NCI-H69 (cell line): ENCODE measurements at places on chromosomes 2 and 18.

DNA sequence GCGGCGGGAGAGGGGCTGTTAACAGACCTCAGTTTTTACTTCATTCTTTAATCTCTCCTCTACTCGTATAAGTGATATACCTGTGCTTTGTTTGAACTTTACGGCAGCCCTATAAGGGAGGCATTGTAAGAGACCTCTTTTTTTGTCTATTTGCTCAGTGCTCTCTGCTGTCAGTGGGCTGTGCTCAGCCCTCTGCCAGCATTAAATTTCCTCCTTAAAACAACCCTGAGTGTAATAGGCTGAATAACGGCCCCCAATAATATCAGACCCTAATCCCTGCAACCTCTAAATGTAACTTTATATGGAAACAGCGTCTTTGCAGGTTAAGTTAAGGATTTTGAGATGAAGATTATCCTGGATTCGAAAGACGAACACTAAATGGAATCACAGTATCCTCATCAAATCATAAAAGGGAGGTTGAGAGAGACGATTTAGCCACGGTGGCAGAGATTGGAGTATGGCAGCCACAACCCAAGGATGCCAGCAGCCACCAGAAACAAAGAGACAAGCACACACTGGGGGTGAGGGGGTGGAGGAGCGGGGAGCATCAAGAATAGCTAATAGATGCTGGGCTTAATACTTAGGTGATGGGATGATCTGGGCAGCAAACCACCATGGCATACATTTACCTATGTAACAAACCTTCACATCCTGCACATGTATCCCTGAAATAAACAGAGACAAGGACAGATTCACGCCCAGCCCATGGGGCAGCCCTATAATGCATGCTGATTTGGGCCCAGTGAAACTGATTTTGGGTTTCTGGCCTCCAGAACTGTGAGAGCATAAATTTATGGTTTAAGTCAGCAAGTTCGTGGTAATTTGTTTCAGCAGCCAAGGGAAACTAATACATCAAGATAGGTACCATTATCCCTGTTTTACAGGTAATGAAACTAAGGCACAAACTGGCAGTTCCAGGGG, 894 bp upstream of the FARSB start:
- peak; percentile 6 for DNase-seq

DNA sequence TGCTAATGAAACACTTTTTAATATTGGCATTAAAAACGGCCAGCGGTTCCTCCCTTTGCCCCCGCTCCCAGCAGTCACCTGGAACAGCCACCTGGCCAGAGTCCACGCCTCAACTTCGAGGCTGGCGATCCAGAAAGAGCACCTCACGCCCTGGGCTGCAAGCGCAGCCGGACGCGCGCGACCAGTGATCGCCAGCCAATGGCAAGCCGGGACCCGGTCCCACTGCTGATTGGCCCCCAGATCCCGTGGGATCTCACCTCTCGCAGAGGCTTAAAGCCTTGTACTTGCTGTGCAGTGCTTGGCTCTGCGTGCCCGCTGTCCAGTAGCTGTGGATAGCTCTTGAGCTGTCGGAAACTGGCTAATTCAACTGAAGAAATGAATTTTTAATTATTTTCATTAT, 4.1 kb upstream of the RBM45 start:
- no peak for DNase-seq

GRCh38 chr2:85458601-85459563, 40.4 kb downstream of the SH2D6 start:
- no peak for DNase-seq

DNA sequence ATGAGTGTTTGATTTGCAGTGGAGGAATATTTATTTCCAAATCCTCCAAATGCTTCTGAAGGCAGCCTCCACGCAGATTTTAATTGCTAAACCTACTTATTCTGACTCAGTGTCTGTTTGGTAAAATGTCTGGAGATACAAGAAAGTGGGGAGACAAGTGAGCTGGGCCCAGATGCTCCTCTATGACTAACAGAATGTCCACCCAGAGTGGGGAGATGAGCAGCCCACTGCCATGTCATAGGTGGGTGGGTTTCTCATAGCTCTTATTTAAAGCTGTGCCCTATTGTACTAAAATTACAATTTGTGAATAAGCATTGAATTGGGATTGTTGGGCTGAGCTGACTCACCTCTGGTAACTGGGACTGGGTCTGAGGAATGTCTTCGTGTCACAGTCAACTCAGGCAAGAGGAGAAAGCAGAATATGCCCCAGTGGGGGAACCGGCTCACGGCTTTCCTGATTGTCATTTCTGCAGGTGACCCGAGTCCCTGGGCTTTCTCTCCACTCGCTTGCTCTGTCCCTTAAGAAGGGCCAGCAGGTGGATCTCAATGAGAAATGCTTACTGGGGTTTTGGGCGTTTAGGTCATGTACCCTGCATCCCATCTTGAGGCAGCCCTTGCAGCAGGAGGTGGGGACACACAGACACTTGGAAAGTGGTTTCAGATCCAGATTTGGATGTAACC, 116.3 kb upstream of the SPRED2 start:
- no peak for DNase-seq

- peak; percentile 73 for DNase-seq
These were observed 105.1 kb upstream of the RGPD4 start for GRCh38 chr2:107721586-107721985.

- DNase-seq, result peak; percentile 100
These were observed 205.2 kb upstream of the CHAC2 start for GRCh38 chr2:53562407-53562806.

- no peak for DNase-seq
These were observed 175.2 kb downstream of the TGIF1 start for GRCh38 chr18:3624935-3625741.

DNA sequence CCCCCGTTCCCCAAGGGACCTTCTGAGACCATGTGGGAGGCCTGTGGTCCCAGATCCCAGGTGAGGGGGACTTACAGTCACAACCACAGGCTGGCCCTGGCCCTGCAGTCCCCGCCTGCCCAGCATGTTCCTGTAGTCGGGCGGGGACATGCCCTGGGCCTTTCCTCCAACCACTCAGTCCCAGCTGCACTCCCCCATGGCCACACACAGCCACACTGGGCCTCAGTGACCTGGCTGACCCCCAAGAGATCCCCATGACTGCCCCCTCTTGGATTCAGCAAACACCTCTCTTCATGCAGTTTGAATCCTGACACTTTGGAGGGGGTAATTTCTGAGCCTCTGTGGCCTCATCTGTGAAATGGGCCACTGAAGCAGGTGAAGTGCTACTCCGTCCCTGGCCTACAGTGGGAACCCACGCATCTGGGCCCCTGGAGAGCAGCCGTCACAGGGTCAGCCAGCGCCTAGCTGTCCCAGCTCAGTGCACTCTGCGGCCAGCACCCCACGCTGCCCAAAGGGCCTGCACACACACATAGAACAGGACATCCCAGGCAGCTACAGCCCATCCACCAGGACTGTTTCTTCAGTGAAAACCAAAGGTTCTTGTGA, 12.7 kb upstream of the ARHGEF4 start:
- DNase-seq, result no peak

- peak; percentile 7 for DNase-seq
These were observed 86.2 kb downstream of the METTL8 start for GRCh38 chr2:171347591-171348032.

GRCh38 chr2:85873679-85874078, 15.1 kb downstream of the ST3GAL5 start:
- DNase-seq, result no peak

GRCh38 chr18:7609617-7610016, 42.5 kb downstream of the PTPRM start:
- peak; percentile 33 for DNase-seq

DNA sequence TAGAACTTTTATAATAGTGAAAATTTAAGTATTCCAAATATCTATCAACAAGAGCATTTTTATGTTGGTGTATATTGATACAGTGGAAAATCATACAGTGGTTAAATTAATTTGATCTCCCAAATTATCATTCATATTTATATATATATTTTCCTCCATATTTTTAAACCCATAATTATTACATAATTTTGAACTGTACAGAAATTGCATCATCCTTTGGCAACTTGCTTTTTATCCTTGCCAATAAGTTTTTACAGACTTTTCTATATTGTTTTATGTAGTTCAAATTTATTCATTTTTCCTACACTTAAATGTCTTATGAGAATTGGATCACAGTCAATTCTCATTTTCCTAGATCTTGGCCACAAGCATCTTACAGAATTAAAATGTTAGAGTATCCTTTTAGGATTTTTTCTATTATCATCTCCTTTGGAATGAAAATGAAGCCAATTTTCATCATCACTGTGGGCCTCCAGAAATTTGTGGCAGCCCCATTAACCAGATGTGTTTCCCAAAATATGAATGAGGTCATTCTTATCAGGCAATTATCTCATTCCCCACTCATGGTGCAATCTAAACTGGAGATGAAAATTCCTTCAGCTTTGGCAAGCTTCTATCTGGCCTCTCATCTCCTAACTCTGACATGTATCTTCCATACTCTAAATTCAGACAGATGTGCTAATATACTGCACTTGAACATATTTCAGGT, 94.2 kb upstream of the DLGAP1 start:
- peak; percentile 43 for DNase-seq

GRCh38 chr18:46591783-46592391, 65.1 kb downstream of the LOXHD1 start:
- peak; percentile 32 for DNase-seq

- no peak for DNase-seq
These were observed 70.4 kb downstream of the ARHGEF33 start for GRCh38 chr2:38959938-38960608.

GRCh38 chr2:11256166-11256565, 88.3 kb downstream of the ROCK2 start:
- DNase-seq, result no peak

DNA sequence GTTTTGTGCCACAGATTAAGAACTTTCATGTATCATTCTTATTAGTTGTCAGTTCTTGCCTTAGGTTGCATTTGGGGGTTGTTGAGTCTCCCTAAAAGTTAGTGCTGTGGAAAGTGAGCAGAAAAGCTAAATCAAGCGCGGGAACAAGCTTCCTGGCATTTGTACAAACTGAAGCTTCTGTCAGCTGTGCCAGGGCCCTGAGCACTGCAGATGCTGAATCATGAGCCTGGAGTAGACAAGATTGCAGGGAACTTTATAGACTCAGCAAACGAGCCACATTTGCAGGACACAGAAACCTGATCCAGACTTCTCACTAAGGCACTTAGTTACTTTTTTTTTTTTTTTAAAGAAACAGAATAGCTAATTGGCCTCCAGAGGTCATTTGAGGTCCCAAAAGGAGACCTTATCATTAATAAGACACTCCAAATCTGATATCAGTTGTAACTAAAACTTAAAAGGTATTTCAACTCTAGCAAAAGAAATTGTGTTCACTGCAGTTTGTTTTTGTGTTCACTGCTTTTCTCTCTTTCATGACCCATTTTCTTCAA, 88.7 kb downstream of the ADAM23 start:
- DNase-seq, result peak; percentile 2

DNA sequence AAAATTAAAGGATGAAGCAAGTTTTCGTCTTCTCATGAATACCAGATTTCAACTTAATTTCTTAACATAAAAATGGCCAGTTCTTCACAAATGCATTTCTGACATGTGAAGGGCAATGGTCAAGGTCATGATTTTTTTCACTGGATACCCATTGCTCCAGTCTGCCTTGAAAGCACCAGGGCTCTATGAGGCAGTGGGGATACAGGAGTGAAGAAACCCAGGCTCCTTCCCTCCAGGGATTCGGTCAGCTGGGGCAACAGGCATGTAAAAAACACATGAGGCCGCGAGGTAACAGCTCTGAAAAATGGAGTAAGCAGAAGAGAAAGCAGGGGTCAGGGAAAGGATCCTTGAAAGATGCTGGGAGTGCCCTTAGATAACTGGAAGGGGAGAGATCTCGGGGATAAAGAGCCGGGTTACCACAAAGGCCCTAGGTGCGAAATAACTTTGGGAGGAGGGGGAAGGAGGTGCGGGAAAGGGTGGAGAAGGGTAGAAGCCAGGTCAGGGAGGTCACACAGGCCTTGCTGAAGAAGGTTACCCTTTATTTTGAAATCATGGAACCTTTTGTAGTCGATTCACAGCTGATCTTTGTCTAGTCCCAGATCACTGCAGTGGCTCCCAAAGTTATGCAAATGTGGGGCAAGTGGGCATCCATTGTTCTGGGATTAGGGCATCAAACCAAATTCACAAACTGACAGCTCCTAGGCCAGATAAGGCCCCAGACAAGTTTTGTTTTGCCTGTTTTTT, 5.2 kb upstream of the SPRED2 start:
- no peak for DNase-seq

DNA sequence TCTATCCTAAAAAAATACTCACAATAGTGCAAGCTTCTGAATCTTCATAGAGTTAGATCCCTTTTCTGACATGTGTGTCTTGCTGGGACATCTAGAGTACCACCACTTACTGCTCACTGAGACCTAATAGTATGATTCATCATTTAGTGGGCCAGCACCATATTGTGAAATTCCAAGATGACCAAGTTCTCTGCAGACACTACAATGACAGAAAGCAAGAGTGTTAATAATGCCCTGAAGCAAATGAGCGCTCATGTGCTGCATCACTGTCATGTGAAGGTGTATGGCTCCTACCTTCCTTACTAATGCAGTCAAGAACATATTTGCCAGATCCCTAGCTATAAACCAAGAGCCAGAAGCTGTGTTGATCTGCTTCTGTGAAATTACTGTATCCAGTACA, 606.2 kb upstream of the NXPH2 start:
- DNase-seq, result no peak

GRCh38 chr18:25112821-25113434, 239.0 kb downstream of the ZNF521 start:
- DNase-seq, result peak; percentile 77

DNA sequence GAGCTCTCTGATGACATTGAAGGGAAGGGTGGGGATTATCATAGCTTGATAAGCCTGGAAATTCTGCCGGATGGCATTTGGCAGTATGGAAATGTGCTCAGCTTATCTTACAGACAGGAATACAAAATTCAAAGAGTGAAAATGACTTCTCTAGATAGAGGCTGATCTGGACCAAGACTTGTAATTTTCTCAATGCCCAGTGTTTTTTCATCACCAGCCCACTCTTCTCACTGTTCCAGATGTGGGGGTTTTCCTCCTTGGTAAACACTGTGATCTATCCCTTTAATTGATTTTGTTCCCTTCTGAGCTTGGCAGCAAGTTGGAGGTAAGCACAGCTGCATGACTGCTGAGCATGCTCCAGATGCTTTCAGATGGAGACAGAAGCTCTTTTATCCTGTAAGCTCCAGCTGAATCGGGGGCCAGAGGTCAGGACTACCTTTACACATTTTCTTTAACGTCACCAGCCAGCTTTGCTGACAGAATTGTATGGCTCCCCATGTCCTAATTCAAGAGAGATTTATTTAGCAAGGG, 287.4 kb upstream of the TCF4 start:
- peak; percentile 47 for DNase-seq

DNA sequence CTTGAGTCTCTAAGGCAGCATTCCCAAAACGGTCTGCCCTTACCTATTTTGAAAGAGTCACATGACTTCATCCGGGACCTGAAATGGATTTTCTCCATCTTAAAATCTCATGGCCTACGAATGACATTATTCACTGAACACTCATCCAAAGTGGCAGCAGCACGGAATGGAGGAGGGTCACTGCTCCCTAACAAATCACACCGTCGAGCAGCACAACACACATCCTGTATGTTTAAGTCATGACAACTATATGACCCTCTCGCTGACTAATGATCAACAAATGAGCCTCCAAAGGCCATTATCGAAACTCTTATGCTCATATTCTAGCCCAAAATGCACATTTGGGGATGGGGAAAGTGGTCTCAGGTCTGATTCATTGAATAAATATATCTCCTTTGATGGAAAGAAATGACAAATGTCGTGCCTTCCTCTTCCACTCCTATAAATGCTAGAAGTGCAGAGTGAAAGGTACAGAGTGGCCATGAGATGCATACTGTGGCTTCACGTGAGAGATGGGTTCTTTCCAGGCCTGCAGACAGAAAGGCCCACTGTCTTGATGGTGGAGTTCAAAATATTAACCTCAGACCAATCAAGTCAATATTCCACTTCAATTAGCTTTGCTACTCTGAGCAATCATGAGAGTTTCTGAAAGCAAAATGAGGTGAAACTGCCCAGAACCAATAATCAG, 70.8 kb downstream of the C2orf76 start:
- no peak for DNase-seq
